ENCODE measurements at places on chromosomes 5 and 9.

DNA sequence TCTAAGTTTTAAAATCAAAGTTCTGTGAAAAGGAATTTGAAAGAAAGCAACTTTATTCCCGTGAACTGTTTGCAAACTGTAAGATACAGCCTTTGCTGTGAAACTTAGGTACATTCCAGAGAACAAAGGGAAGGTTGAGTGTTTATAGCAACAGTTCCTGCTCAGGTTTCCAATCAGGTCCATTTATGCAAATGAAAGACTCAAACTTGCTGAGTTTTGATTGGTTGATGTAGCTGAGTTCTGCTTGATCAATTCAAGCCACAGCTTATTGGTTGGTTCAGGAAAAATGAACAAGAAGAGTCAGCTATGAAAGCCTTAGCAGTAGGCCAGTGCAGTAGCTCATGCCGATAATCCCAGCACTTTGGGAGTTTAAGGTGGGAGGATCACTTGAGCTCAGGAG, 37.9 kb downstream of the SLC27A6 start:
- DNase-seq: no peak

GRCh38 chr5:1264211-1264610, 30.7 kb downstream of the TERT start:
- DNase-seq: no peak

- DNase-seq: no peak
Observed at GRCh38 chr5:43543434-43543833, 13.4 kb downstream of the PAIP1 start.

- DNase-seq: peak; percentile 37
Observed at GRCh38 chr5:37837414-37838032, 2.3 kb downstream of the GDNF start.

DNA sequence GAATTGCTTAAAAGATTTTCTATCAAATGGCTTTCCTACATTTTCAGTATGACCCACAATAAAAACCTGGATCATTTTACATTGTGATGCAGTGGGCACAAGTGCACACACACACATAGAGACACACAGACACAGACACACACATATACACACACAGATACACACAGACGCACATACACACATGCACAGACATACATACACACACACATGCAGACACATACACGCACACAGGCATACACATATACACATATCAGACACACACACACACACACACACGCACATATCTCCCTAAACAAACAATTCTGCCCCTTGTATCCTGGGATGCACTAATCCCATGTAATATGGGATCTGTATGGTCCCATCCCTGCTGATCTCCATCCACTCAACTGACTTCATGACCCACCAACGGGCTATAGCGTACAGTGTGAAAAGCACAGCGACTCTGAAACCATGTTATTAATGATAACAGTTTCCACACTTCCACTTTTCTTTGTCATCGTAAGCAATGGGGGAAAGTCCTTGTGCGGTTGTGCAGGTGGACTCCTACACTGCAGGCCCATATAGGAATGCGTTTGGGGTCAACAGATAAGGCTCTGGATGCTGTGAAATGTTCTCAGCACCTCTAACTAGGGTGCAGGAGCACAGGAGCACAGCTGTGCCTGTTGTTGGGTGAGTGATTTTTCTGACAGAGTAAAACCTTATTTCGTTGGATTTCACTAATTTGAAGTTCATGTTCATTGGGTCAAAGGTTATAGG, 52.7 kb downstream of the DAP start:
- no peak for DNase-seq

GRCh38 chr5:76808141-76808691, 10.6 kb upstream of the F2RL1 start:
- no peak for DNase-seq

GRCh38 chr5:55101556-55102276, 730 bp upstream of the GZMA start:
- no peak for DNase-seq

GRCh38 chr9:70053864-70054263, 10.2 kb downstream of the MAMDC2 start:
- no peak for DNase-seq

DNA sequence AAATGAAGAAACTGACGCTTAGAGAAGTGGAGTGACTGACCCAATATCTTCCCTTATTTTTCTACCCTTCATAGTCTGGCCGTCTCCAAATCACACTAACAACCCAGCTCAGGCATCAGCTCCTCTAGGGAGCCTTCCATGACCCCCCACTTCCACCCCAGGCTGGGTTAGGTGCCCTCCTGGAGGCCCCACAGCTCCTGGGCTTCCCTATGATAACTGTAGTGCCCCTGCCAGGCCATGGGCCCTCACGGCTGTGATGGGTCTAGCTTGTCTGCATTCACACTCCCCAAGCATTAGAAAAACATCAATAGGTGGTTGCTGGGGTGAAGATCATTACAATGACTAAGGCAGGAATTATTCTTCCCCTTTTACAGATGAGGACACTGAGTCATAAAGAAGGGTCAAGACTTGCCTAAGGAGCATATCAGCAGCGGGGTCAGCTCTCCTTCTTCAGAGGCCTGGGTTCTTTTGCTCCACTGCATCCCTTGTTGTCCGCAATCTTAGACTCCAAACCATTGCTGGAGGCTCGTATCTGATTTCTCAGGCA, 7.3 kb downstream of the CORO2A start:
- DNase-seq: no peak

All from NCI-H2081 treated with DMSO at 0.1 percent for 48 hours (cell line).